Stimulated activated CD4-positive, alpha-beta T cell treated with anti-CD3 and anti-CD28 coated beads, Interleukin-4, amount 100 ng/mL, for 48 hours (primary cell): ENCODE measurements at places on chromosomes 11 and 22.
A peak's percentile ranks its signal among the peaks of the same experiment; 100 is the strongest.

- DNase-seq = no peak
Measured at GRCh38 chr11:17699147-17700114, 19.9 kb upstream of the MYOD1 start.

GRCh38 chr11:36104660-36104992 lies 160.8 kb downstream of the LDLRAD3 start:
- no peak for DNase-seq

DNA sequence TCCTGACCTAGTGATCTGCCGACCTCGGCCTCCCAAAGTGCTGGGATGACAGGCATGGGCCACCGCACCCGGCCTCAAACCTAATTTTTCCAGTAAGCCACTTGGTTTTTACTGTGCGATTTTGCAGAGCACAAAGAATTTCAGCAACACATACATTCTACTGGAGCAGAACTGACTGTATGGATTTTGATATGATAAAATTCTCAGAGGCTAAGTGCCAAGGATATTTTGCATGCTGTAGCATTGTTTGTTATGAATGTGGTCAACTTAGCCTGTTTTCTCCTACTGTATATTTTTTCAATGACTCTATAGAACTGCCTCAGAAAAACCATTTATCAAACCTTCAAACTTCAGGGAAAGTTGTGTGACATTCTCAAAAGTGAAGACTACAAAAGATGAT lies 89.2 kb downstream of the FAT3 start:
- DNase-seq = no peak

GRCh38 chr11:107590460-107591377 lies at the start of gene ELMOD1:
Gene ELMOD1, plus strand, starts transcription at chr11:107591147. Its CDS starts 27,043 bp downstream, at chr11:107618190.
- no peak for DNase-seq

- DNase-seq = no peak
Measured at GRCh38 chr22:23137905-23138561, 3.8 kb downstream of the RSPH14 start.

DNA sequence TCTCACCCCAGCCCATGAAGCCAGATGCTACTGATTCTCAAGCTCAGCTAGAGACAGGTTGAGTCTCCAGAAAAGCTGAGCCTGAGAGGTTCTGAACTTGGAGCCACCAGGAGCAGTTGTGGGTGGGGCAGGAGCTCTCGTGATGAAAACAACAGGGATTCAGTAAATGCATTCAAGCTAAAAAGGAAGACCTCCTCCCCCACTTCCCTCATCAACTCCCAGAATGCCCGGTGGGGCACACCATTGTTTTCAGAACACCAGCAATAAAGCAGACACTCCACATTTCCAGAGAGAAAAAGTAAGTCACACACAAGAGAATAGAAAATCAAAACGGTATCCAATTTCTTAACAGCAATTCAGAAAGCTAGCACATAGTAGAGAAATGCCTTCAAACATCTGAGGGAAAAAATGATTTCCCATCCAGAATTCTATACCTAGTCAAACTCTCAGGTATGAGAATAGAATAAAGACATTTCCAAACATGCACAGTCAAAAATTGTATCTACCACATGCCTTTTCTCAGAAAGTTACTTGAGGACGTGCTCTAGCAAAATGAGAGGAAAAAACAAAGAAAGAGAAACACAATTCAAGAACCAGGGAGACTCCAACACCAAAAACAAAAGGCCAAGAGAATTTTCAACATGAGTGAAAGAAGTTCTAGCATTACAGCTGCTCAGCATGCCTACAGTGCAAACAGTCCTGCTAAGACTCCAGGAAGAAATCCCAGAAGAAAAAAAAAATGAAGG lies 56.8 kb downstream of the CDKN1C start:
- no peak for DNase-seq

DNA sequence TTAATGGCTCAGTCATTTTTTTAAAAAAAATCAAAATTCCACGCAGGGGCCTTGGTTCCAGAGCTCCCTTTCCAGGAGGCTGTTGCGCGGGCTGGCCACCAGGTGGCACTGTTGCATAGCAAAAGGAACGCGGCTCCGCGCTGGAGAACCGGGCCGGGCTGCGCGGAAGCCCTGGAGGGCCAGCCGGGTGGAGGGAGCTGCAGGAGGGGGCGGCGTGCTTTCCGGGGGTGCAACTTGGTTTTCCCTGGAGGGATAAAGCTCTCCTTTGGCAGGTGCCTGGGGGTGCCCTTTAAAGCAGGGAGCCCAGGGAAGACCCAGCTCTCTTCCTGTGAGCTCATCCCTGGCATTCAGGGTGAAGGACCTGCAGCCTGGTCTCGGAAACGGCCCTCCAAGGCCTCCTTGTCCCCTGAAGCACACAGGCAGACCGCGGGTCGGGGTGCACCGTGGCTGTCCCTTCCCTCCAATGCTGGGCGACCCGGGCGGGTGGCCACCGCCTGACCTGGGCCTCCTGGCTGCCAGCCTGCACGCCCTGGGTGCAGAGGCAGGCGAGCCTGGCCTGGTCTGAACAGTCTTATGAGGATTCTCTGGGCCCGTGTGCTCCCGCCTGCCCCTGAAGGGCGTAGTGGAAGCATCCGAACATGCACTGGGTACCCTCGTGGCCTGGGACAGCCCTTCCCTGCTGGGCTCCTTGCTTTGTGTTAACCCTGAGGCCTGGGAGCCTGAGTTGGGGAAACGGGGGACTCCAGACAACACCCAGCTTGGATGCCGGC lies 23.4 kb downstream of the KRTAP5-5 start:
- peak; percentile 60 for DNase-seq

DNA sequence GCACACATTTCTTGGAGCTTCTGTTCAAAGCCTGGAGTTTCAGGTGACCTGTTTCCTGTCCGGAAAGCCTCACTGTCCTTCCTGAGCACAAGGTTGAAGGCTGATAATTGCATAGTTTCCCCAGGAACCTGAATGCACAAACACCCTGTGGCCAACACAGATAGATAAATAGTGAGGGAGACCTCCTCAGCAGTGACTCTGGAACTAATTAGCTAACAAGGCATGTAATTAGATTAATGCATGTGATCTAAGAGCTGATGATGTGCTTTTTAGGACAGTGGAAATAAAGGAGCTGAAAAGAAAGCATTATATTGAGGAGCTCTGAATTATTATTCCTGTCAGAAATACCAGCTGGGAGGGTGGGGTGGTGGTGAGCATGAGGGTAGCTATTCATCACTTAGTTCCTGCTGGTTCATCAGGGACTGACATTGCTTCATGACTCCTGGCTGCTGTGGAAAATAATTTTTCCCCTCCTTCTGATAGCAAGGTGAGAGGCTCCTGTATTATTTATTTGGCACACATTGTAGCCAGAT lies 101.1 kb downstream of the NELL1 start:
- DNase-seq = no peak

DNA sequence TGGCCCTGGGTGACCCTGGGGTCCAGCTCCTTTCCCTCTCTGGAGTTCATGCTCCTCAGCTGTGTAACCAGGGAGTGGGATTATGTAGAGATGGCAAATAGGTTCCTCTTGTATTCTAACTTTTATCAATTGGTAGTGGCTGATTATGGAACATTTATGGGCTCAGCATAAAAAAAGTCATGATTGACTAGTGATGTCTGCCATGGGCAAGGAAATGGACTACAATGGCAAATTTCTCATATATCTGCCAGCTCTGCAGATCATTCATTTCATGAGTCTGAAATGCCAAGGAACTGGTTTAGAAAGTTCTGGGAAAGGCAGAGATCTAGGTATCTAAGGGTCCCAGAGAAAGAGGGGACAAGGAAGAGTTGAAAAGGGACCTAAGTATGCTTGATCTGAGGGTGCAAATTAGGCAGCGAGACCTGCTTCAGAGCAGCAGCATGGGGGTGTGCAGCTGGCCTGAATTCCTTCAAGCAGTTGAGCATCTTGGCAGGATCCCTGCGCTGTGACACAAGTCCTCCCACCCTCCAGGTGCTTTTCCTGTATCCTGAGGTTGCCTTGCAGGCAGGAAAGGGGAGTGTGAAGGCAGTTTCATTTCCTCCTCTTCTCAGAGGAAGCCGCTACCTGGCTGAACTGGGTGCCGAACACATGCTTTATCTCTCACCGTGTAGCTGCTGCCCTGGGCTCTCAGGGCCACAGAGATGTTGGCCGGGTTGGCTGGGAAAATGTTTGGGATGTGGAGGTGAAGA lies 10.4 kb downstream of the SLC15A3 start:
- DNase-seq = no peak

GRCh38 chr22:37079158-37079557 lies 27.6 kb downstream of the KCTD17 start:
- no peak for DNase-seq

DNA sequence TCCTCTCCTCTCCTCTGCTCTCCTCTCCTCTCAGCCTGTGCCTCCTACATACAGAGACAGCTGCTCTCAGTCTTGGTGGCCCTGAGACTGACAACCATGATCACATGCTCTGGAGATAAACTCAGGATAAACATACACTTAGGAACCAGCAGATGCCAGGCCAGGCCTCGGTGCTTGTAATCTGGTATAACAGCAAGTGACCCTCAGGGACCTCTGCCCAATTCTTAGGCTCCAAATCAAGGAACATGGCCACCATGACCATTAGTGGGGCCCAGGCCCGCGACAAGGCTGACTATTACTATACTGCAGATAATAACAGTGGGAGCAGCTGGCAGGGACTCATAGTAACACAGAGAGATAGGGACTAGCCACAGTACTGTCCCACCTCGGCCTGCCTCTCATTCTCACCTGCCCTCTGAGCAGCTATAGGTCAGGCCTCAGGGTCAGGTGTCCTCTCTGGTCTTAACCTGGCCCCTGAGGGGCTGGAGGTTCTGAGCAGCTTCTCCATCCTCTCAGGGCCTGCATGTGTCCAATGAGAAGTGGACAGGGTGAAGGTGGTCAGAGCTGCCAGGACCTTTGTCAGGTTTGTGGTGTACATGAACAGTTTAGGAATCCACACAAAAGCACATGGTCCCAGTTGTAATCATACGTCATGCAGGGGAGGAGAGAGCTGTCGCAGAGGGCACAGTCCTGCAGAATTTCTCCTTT lies 106.1 kb downstream of the GGTLC2 start:
- no peak for DNase-seq

DNA sequence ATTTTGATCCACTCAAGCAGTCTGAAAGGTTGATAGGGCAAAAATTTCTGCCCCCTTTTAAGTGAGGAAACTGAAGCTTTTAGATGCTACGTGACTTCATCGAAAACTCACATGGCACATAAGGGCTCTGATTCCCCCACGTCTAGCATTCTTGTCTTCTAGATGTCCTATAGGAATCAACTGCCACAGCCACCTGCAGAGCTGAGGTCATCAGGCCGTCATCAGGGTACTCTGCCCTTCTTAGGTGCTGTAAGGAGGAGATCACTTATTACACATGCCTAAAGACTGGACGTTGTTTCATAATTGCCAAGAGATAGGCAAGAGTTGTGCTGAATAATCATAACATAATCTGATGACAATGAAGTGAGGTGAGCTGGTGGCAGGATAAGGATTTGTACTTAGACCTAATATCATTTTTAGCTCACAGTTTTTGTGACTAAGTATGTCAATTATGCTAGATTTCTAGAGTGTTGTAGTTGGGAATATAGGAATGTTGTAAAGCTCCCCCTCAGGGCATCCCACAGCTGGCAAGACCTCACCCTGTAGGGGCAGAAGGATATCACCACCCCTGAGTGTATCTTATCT lies 349.4 kb downstream of the METTL15 start:
- DNase-seq = no peak

DNA sequence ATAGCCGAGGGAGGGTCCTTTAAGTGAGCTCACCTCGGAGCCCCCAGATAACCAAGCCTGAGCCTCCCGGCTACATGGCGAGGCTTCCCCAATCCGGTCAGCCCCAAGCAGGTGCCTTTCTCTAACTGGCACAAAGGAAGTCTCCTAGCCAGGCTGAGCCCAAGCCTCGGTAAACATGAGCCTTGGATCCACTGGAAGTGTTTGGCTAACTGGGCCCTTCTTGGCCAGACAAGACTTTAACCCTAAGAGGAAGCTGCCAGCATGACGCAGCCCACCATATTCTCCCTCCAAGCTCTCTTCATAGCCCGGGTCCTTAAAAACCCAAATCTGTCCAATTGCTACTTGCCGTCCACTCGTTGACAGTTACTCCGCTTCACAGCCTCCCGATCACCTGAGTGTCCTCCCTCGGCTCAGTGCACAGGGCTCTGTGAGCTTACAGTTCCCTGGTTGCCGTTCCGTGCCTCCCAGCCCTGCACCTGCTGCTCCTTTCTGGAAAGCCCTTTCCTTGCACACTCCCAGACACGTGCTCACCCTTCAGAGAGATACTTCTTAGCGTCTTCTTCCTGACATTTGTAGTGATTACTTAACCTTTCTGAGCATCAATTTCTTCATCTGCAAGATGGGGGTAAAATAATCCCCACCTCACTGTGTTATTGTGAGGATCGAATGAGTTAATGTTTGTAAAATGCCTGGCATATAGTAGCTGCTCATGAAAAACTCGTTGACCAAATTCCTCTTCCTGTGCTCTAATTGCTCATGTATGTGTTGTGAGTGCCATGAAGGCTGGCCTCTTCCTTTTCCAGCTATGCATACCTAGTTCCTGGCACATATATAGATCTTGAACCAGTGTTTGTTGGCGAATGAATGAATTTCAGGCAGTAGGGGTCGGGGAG lies 25.6 kb downstream of the TXN2 start:
- no peak for DNase-seq

GRCh38 chr11:5922749-5923426 lies 19.2 kb upstream of the OR56A3 start:
- no peak for DNase-seq

- no peak for DNase-seq
Measured at GRCh38 chr22:36546932-36547331, 18.0 kb upstream of the EIF3D start.

- DNase-seq = no peak
Measured at GRCh38 chr11:10628508-10629236, 60.2 kb upstream of the LYVE1 start.

GRCh38 chr22:27885977-27886842 lies 32.8 kb downstream of the PITPNB start:
- DNase-seq = peak; percentile 8

DNA sequence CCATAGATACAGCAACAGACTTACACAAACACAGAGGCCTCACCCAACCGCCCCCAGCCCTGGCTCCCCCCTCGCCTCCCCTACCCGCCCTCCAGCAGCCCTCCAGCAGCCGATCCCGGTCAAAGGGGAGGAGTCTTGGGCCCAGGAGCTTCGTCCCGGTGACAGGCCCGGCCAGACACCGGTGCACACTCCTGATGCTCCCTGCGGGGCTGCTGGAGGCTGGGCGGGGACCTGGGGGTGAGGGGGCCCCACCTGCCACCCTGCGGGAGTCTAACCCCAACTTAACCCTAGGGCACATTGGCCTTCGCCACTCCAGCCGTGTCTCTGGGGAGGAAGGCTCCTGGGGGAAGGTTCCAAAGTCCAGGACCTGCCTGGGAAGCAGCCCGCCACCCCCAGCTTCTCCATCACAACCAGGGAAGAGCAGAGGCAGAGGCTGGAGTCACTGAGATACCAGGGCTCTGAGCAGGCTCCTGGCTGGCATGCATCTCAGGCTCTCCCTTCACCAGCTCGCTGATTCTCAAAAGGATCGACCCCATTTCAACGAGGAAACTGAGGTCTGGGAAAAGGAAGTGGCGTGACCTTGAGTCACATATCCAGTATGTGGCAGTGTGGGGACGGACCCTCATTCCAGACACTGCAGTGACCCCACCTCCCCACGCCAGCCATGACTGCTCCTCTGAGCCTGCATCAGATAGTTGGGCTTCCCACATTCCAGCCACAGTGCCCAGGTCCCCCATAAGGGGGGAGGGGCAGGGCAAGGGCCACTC lies 14.4 kb downstream of the BCL9L start:
- no peak for DNase-seq

- DNase-seq = no peak
Measured at GRCh38 chr11:8285228-8285627, 21.6 kb upstream of the LMO1 start.
